ENCODE measurements at places on chromosomes 1 and 21. TPM values are rescaled to one million over a fixed set of nuclear protein-coding genes. Genes with fewer than 3 reads are reported as not detected.

Gene USP21
- total RNA-seq: 12.0 TPM

Gene CELA3B
- not detected for total RNA-seq

Gene KIF1B
- 28.3 TPM for total RNA-seq

Gene ADGRL4
- 3.7 TPM for total RNA-seq

Gene HSD11B1
- 11.6 TPM for total RNA-seq
